ENCODE measurements at places on chromosomes 5 and 9. TPM values are rescaled to one million over a fixed set of nuclear protein-coding genes. Genes with fewer than 3 reads are reported as not detected.
A peak's percentile ranks its signal among the peaks of the same experiment; 100 is the strongest.

GRCh38 chr9:35274993-35275392, 113.2 kb downstream of the UNC13B start:
- DNase-seq: no peak

GRCh38 chr9:107190061-107190935, 92.8 kb upstream of the RAD23B start:
- DNase-seq: no peak

GRCh38 chr9:20044686-20045085, 255.8 kb upstream of the SLC24A2 start:
- DNase-seq: no peak

DNA sequence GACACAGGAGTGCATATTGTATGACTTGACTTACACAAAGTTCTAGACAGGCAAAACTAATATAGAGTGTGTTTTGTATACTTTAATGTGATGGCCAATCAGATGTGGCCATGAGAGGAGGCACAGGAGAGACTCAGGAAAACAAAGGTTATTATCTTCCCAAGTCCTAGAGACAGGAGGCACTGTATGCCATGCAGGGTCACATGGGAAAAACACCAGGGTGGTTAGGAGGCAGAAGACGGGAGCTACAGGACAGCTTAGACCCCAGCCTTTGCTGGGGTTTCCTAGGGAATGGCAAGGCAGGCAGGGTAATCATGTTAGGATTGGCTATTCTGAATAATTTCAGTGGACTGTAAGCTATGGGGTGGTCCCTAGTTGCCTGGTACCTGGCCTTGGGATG, 16.2 kb downstream of the TRPM3 start:
- DNase-seq: no peak

DNA sequence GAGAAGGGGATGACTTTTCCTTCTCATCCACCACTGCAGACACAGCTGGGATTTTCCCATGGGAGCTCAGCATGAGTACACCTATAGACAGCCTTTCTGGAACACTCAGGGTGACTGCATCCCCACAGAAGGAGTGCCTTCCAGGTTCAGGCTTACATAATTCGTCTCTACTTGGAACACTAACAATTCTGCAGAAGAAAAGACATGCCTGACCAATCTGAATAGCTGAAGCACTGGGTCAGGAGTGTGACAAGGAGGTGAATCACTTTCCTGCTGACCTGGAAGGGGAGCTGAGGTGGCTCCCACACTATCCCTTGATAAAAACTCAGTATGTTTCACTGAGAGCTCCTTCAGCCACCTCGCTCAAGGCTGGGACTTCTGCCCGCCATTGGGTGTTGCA, 425.3 kb downstream of the TLR4 start:
- no peak for DNase-seq

- no peak for DNase-seq
Observed at GRCh38 chr9:121815546-121816448, 164.4 kb downstream of the DAB2IP start.

DNA sequence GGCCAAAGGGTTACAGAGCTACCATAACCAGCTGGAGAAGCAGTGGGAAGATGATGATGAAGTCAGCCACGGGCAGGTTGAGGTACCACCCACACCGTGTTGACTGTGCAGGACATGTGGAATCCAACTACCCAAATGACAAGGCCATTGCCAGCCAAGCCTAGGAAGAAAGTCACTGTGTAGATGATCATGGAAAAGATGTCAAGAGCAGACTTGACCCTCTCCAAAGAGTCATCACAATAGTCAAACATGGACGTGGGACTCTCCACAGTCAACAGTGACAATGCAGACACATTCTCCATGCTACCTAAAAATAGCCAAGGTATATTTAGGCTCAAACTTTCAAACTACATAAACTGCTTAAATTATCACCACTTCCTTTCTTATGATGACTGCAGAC, 20.9 kb upstream of the SPINK1 start:
- no peak for DNase-seq

DNA sequence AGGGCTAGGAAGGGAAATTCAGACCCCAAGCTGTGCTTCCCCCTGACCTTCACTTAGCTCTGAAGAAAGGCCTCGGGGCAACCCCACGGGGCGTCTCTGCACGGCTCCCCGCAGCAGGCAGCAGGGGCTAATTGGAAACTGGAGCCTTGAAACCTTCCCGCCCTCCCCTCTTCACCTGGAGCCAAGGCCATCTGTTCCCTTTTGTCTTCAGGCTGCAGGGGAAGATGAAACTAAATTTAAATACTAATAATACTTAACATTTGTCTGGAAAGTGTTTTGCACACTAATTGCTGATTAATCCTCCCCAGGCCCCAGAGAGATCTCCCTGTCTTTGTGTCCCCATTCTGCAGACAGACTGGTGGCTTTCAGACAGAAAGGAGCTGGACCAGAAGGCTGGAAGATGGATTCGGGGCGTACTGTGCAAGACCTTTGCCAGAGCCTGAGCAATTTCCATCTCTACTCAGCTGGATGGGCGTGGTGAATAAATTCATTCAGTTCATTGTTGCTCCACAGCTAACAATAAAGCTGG, 34.1 kb upstream of the CPLX2 start:
- DNase-seq: no peak

DNA sequence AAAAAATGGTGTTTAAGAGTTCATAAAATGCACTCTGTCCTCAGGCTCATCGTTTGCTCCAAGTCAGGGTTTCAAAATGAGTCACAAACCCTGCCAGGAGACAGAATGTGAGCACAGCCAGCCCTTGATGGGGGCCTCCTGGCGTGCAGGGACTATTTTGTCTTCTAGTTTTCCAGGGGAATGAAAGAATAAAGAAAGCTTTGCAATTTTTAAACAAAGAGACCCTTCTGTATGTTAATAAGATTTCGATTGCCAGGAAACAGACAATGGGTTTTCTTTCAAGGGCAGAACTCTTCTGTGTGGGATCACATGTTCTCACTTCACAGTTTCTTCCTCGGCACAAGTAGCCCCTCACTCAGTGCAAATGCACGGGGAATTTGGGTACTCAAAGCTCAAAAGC, 121.4 kb upstream of the C6 start:
- no peak for DNase-seq

CDO1 gene
- 151 TPM for total RNA-seq

GRCh38 chr9:71896761-71897160, 14.2 kb downstream of the ABHD17B start:
- no peak for DNase-seq

PDE6A gene
- total RNA-seq: not detected

DDX46 gene
- 29.4 TPM for total RNA-seq

- DNase-seq: no peak
Observed at GRCh38 chr5:82509762-82510161, 231.6 kb upstream of the RPS23 start.

GRCh38 chr9:18920141-18921084, 112.6 kb downstream of the SAXO1 start:
- DNase-seq: no peak

DNA sequence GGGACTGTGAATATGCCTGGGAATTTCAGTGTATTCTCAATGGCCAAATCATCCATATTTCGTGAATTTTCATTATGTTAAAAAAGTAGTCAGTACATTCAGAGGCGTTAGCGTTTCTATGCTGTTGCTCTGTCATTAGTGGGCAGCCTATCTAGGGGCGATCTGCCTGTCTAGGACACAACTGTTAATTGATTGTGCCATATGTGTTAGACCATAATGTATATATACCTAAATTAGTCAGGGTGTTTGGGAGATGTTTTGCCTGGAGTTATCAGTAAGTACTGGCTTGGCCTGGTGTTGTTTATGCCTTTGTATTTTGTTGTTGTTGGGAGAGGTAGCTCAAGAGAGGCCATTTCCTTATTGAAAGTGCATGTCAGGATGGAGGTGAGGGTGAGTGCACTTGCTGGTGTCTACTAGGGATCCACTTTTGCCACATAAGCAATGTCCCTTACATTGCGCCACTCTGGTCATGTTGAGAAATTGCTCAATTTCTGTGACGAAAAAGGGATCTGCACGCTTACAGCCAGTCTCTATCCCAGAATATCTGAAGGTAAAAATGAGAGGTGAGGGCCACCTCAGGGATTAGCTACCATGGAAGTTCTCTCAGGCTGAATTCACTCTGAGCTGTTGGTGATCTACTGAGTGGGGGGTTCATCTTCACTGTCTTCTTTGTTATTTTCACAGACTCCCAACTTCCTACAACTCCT, 123.3 kb downstream of the ST8SIA4 start:
- no peak for DNase-seq

CER1 gene
- total RNA-seq: not detected

GRCh38 chr5:152683205-152683604, 278.1 kb upstream of the NMUR2 start:
- no peak for DNase-seq

ABCA1 gene
- total RNA-seq: 139 TPM

TSLP gene
- total RNA-seq: not detected

GRCh38 chr5:55868846-55869245, 17.7 kb downstream of the IL31RA start:
- DNase-seq: no peak

GRCh38 chr9:14640294-14640693, 52.9 kb downstream of the ZDHHC21 start:
- DNase-seq: no peak

DNA sequence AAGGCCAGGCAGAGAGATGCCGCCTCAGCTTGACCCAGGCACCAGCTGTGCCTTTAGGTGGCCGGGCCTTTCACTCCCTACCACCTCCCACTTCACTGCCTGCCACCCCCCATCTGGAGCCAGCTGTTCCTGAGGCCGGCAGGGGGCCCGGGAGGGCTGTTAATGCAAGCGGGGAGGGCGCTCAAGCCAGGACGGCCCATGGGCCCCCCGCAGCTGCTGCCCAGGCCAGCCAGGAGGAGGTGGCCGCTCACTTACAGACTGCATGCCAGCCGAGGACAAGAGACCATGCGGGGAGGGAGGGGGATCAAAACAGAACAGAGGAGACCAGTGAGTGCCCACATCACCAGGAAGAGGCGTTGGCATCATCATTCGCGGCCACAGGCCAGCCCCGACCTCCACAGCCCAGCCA, 4.5 kb downstream of the ABCA2 start:
- no peak for DNase-seq

DNA sequence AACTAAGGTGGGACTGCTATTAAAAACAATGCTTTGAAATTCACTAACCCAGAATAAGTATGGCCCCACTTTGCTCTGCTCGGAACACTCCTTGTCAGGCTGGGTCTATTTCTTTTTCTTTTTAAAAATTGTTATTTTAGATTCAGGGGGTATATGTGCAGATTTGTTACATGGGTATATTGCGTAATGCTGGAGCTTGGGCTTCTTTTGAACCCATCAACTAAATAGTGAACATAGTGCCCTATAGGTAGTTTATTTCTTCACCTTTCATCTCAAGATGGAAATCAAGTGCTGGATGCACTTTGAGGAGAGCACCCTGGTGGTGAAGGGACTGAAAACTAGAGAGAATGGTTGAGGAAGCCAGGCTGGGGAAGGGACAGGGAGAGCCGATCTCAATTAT, 51.0 kb downstream of the GLRA1 start:
- DNase-seq: no peak

DNA sequence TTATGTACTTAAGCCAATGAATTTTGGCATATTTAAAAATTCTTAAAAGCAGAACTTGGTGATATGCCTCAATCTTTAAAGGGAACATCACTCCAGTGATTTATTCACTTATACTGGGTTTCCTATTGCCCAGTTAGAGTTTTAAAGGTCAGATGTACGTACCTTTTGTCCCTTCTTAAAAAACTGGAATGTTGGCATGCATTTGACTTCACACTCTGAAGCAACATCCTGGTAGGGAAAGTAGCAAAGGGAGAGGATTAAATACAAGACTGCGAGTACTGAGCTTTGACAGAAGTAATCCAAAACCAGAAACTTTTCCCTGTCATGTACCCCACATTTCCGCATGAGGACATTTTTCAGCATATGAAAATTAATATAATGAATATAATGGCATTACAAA, 11.7 kb downstream of the TXN start:
- no peak for DNase-seq

GRCh38 chr5:58985311-58985710, 402.4 kb downstream of the RAB3C start:
- DNase-seq: no peak

DNA sequence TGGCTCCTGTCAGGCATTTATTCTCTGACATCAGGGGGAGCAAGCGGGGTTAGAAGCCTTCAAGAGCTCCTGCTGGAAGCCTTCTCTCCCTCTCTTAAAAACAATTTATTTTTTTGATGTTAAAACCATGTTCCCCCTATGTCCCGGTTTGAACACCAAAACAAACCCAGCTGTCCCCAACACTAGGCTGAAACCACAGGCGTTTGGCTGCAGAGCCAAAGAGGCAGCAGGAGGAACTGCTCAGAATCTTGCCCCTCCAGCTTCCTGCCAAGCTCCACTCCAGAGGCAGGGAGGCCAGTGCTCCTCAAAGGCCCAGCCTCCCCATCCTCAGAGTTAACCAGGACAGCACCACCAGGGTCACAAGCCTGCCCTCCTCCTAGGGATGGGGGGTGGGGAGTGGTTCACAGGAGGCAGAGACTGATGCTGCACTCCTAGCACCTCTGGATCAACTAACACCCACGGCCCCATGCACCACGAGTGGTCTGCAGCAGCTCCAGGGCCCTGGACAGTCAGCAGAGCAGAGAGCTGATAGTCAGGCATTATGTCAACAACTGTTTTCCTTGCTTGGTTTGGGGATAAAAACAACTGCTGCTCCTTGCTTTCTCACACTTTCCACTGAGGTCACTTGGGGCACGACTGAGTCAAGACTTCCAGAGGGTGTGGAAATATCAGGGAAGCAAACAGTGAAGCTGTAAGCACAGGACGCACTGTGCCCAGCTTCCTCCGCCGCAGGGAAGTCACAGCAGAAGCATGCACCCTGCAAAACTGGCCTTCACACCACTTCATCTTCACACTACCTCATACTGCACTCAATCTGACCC, 96.5 kb upstream of the ADRA1B start:
- no peak for DNase-seq

DNA sequence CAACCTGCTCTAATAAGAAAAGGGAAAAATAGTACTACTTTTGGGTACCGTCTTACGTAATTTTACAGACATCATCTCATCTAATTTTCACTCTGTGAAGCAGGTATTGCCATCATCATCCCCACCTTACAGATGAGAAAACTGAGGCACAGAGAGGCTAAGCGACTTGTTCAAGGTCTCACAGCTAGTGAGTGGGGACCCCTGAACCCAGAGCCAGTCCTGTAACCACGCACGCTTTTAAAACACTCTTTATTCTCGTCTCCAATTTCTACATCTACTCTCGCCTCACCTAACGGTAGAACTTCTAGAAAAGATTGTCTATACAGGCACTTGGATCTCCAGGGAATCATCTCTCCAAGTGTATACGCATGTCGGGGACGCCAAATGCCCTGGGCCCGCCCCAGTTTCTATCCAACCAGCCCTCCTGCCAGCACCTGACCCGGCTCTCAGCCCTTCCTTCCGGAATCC, 1.5 kb upstream of the TRAF1 start:
- no peak for DNase-seq

SPINK6 gene
- total RNA-seq: not detected

- peak; percentile 23 for DNase-seq
Observed at GRCh38 chr5:1008451-1009358, at the start of gene NKD2. Gene NKD2 (plus strand): TSS chr5:1008802. CDS start chr5:1009058, 256 bp downstream.

DNA sequence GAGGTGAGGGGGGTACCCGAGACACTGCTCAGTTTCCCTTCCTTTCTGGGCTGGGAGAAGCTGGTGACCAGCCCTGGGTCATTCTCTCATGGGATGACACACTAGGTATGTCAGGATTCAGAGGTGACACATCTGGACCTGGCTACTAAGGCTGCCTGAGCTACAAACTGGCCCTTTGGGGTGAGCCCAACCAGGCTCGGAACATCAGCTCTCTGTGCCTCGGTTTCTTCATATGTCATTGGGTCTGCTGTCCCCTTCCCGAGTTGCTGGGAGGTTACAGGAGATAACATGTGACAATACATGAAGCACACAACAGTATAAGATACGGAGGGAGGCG, 11.8 kb downstream of the CARD19 start:
- peak; percentile 13 for DNase-seq

GRCh38 chr9:127182901-127183746, 60.7 kb upstream of the ANGPTL2 start:
- no peak for DNase-seq
